ENCODE measurements at places on chromosomes 12 and 14.

DNA sequence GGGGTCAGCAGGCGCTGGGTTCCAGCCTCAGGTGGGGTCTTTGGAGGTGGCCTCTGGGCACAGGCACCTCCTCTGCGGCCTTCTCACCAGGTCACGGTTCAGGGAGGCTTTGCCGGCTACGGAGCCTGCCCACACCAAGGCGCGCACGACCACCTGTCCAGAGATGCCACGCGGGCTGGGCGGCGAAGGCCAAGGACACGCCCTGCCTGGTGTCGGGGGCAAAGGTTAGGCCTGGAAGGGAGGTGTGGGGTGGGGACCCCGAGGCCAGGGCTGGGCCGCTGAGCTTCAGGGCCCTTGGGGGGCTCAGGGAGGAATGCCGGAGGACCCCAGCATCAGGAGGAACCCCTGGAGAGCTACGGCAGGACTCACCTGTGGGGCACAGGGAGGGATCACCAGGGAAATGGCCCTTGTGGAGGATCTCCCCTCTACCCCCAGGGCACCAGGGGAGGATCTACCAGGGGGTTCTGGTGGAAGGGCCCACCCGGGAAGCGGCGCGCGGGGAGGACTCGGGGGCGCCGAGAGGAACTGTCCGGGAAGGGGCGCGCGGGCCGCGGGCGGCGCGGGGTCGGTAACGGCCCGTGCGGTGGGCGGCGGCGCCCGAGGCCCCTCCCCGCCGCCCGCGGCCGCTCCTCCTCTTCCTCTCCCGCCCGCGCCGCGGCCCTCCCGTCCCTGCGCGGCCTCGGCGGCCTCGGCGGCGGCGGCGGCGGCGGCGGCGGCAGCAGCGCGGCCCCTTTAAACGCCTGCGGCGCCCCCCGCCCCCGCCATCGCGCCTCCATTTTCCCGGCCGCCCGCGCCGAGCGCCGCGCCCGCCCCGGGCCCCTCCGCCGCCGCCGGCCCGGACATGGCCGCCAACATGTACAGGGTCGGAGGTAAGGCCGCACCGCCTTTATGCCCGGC, at the start of gene MTA1:
Gene MTA1, plus strand, starts transcription at position 633 of the 897 bp plus-strand sequence. Its CDS starts 209 bp downstream, at position 842.
- DNase-seq: no peak

DNA sequence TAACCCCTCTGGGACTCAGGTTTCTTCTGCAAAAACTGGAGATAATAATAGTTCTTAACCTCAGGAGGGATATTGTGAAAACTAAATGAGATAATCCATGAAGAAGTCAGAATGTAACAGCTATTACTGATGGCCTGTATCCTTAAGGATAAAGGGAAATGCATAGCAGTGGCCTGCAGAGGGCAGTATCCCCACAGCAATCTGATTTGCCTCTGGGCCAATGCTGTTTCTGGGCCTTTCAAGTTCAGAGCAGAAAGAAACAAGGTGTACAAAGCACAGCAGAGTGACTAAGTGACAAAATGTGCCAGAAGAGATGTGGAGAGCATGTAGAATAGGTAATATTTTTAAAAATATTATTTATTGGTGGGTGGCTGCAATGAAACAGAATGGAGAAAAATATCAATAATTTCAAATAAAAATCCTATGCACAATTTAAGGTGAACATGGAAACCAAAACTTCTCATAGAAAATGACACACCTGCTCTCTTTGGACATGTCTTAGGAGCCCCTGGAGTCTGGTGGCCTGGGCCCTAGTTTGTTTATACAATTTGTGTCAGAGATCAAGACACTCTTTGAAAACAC, 90.3 kb downstream of the C12orf75 start:
- peak; percentile 18 for DNase-seq

- DNase-seq: no peak
These were observed 245.0 kb downstream of the RGS6 start for GRCh38 chr14:72177251-72177650.

GRCh38 chr14:92874962-92875661, 47.8 kb upstream of the CHGA start:
- DNase-seq: no peak

- no peak for DNase-seq
These were observed 326.5 kb upstream of the TBX3 start for GRCh38 chr12:115010324-115010995.

DNA sequence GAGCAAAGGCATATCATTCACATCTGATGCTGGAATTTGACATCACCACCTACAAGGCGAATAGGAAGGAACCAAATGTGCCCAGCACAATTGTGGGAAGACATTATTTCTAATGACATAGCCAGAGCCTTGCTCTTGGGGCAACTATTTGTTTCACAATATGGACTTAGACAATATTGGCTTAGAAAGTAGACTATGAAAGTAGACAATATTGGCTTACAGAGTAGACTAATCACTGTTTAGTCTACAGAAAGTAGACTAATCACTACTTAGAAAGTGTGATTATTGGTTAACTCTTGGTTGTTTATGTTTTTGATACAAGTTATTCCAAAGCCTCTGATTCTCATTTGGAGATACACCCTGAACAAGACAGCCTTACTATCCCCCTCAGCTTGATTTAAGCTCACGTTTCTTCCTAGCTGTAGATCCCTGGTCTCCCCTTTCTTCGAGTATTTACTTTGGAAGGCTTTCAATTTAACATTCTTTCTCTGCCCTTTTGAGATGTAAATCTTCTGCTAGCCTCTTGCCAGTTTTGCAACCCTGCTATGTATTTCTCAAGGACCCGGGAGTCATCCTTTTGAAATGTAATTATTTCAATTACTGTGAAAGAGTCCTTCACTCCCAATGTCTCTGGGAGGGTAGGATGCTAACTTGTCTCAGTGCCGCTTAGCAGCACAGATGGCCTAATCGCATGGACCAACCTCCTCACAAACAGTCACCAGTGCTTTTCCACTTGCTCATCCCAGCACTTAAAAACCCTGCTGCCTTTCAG, 843.2 kb downstream of the GALC start:
- DNase-seq: no peak

GRCh38 chr14:88904864-88905263, 80.4 kb downstream of the TTC8 start:
- DNase-seq: no peak

DNA sequence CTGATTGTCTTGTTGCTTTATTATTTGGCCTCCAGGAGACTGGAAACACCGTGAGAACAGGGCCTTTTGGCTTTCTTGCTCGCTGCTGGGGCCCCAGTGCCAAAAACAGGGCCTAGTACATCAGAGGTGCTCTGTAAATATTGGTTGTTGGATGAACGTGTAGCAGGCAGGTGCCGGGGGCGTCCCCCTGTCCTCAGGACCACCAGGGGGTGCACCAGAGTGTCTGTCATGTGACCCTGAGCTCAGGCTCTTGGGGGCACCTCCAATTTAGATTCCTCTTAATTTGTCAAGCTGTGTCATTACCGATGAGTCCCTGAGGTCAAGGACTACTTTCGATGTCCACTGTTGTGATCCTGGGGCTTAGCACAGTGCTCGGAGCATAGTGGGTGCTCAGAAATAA, 87.1 kb downstream of the ACACB start:
- no peak for DNase-seq

DNA sequence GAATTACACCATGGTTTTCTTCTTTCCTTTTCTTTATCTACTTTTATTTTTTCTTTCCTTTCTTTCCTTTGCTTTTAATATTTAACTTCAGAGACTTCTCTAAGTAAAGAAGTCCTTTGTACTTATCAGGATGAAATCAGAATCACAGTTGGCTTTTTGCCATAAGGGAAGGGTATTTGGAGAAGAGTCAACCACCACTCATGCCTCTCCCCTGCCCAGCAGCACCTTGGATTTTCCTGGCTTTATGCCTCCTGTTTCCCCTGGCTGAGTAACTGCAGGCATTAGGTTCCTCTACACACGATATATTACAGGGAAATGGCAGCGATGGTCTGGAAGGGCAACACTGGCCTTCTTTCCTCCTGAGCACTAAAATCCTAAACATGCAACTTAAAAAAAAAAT, 266.4 kb upstream of the CAND1 start:
- DNase-seq: no peak

DNA sequence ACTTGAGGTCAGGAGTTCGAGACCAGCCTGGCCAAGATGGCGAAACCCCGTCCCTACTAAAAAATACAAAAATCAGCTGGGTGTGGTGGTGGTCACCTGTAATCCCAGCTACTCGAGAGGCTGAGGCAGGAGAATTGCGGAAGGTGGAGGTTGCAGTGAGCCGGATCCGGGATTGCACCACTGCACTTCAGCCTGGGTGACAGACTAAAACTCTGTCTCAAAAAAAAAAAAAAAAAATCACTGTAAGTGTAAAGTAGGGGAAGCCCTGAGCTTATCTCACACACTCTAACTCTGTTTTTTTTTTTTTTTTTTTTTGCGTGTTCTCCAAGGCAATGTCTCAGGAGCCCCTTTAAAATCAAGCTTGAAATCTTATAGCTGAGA, 421 bp upstream of the RBMS2 start:
- DNase-seq: no peak

- DNase-seq: no peak
These were observed 385 bp downstream of the CAPRIN2 start for GRCh38 chr12:30754383-30754749.

DNA sequence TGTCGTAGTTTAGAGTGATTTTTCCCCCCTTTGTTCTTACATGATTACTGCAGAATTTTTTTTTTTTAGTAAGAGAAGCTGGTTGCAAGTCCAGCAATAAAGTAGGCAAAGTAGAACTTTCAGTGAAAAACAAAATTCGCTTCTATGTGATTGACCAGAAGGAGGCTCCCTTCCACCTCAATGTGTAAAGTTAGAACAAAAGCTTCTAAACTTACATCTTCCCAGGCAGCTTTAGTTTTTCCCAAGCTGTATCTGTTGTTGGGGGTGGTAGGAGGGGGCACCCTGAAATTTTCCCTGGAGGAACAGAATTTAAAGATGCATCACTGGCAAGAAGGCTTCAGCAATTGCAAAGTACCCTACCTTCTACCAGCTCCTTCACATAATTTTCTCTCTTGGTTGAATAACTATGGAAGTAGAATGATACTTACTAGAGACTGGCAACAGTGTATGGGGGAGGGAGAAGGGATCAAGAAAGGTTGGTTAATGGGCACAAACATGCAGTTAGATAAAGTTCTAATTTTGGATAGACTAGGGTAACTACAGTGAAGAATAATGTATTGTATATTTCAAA, 87.3 kb upstream of the E2F7 start:
- no peak for DNase-seq

DNA sequence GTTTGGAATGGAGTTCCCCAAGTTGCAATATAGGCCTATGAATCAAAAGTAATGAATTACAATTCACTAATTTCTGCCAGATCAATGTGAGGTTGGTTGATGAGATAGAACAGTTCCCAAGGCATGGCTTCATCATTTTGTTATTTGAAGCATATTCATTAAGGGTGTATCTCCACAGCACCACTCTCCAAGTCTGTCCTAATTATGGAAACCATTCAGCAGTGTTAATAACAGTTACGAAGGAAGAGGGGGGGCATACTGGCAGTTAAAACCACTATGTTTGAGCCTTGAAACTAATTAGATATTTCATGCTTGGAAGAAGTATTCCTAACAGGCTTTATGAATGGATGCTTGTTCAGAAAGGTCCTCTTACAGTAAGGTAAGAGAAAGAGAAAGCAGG, 520.3 kb downstream of the DIO2 start:
- DNase-seq: no peak

DNA sequence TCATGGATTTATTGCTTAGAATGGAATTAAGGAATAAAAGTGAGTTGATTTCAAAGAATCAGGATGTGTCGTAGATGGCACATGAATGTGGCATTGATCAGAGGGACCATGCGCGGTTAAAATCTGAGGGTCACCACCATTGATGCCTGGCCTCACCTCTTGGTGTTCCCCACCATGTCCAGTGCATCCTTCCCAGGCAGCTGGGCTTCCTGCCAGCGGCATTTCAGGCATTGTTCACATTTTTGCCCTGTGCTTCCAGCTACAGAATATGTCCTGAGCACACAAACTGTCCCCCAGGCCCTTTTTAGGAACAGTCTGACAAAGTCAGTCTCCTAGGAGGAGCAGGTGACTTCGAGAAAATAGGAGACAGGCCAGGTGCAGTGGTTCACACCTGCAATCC, 42.0 kb upstream of the TSPAN9 start:
- no peak for DNase-seq

- DNase-seq: no peak
These were observed 410.6 kb downstream of the DPF3 start for GRCh38 chr14:72483311-72483710.

- DNase-seq: no peak
These were observed 40.4 kb downstream of the SLC8A3 start for GRCh38 chr14:70148351-70148750.

DNA sequence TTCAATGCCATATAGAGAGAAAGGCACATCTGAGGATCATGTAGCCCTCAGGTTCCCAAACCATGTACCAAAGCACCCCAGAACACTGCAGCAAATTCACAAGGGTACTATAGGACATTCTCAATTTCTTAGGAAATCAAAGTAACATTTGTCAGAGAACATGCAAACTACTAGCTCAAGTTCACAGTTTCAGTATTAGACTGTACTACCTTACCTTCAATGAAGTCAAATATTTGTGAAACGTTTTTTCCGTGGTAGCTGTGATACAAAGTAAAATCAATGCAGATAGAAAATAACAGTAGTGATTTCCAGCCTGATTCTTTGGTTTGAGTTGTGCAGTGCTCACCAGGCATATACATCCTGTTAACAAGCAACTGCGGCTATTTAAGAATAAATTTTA, 197.1 kb downstream of the MED13L start:
- no peak for DNase-seq

- no peak for DNase-seq
These were observed 17.9 kb upstream of the TFCP2 start for GRCh38 chr12:51190820-51191219.

DNA sequence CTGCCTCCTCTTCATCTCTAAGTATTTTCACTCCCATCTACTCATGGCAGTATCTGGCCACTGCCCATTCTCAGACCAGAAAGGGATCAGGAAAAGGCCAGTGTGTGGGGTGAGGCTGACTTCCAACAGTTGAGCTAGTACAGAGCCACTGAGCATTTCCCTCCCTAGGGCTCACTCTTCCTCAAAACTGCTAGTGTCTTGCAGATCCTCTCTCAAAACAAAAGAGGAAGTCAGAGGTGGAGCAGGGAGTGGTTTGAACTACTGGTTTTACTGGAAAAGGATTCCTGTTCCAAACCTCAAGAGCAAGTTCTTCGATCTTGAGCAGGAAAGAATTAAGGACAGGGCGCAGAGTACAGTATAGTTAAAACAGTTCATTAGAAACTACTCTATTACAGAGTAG, 11.7 kb upstream of the RNASE10 start:
- DNase-seq: no peak

- DNase-seq: no peak
These were observed 23.5 kb upstream of the GPRC5D start for GRCh38 chr12:12975322-12976077.

DNA sequence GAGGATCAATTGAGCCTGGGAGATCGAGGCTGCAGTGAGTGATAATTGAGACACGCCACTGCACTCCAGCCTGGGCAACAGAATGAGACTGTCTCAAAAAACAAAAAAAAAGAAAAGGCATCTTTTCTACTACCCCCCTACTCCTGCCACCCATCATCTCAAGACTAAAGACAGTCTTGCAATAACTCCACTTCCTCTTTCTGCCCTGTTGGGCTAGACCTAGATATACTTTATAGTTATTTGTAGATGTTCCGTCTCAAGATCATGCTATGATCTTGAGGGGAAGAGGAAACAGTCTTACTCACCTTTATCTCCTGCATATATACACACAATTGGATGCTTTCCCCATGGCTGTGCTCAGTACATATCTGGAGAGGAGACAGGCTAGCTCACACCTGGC, 12.1 kb upstream of the ESPL1 start:
- no peak for DNase-seq

GRCh38 chr12:59517522-59517921, 78.3 kb upstream of the SLC16A7 start:
- no peak for DNase-seq
